Endodermal cell (in vitro differentiated cells): ENCODE measurements at places on chromosomes 16 and 17. TPM values are rescaled to one million over a fixed set of nuclear protein-coding genes. Genes with fewer than 3 reads are reported as not detected.
A peak's percentile ranks its signal among the peaks of the same experiment; 100 is the strongest.

MILR1 gene
- total RNA-seq = not detected in 2 replicates

PRSS33 gene
- 0.35 TPM in 1 of 2 replicates, not detected in the other for total RNA-seq

XYLT1 gene
- 19.9 to 33.8 TPM (median 28.5 TPM) in 3 replicates for total RNA-seq

GINS2 gene
- 16.8 to 42.3 TPM (median 39.5 TPM) in 3 replicates for total RNA-seq

PYDC1 gene
- 0.84 TPM in 1 of 3 replicates, not detected in the others for total RNA-seq

ADAP2 gene
- total RNA-seq = 1.8 to 2.5 TPM (median 1.9 TPM) in 3 replicates

SYT17 gene
- total RNA-seq = 11.3 to 19.4 TPM (median 11.5 TPM) in 3 replicates

SNAI3 gene
- total RNA-seq = 2.1 and 2.5 TPM in 2 replicates

HYDIN gene
- total RNA-seq = 6.5 to 7.7 TPM (median 7.6 TPM) in 3 replicates

DNA sequence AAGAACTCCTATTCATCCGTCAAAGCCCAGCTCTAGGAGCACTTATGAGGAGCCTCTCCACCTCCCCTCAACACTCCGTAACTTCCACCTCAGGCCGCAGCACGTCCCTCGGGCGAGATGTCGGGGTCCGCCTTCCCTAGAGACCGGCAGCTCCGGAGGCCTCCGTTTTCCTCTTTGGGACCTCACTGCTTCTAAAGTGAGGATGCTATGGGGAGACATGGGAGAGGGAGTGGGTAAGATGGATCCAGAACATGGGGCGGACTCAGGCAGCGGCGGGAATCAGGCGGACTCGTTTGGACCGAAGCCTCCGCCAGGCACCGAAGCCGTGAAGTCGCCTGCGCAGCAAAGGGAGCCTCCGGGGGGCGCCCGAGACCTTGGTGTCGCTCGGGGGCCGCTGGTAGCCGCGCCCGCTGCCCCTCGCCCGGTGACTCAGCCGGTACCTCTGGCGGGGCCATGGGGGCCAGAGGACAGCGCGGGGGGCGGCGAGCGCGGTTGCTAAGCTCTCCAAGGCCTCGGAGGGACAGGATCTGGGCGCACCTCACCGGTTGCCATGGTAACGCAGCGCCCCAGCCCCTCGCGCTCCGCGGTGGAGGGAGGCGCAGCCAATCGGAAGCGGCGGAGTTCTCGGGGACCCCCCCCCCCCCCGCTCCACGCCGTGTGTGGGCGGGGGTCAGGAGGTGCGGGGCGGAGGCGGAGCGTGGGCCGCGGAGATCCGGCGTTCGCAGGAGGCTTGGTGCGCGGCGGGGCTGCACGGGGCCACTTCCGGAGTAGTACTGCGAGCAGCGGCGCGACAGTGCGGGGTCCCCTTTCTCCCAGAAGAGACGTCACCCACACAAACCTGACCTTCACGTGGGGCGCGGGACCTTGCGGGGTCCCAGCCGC lies 1.3 kb upstream of the HIC1 start:
- peak; percentile 95 for DNase-seq

DNA sequence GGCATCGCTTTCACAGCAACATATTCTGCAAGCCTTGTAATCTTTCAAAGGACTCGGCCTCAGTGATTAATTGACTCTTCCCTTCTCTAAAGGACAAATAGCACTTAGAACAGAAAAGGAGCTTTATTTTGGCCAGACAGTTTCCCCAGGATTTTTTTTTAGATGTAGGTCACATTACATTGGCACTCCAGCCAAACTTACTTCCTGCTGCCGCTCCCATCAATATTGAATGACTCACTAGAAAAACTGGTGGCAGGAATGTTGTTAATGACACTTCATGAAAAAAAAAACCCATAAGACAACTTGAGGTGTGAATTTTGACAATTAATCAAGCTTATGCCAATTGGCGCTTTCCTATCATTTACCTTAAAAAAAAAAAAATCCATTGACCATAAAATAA lies 432.6 kb downstream of the TOX3 start:
- no peak for DNase-seq

- DNase-seq = no peak
Measured at GRCh38 chr16:81500833-81501521, 56.4 kb downstream of the CMIP start.

- DNase-seq = no peak
Measured at GRCh38 chr16:81639348-81639747, 139.7 kb upstream of the PLCG2 start.

GRCh38 chr17:9291912-9292560 lies 270.7 kb downstream of the NTN1 start:
- peak; percentile 86 for DNase-seq

DNA sequence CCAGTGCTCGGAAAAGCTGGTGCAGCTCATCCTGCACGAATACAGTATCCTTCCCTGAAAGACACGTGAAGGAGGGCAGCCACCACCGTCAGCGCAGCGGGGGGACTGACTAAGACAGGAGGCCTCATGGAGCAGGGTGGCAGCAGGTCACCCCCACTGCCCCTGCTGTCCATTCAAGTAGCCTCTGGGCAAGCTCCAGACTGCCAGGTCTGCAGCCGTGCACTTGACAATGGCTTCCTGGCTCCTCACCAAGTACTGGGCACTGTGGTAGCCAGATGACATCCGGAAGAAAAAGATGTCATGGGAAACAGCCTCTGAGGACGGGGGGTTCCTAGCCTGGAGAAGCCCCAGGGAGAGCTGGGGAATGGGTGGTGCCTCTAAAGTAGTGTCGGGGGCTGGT lies 7.9 kb upstream of the MYO15A start:
- no peak for DNase-seq

GRCh38 chr17:35936063-35936462 lies 5.5 kb upstream of the RDM1 start:
- DNase-seq = no peak

DNA sequence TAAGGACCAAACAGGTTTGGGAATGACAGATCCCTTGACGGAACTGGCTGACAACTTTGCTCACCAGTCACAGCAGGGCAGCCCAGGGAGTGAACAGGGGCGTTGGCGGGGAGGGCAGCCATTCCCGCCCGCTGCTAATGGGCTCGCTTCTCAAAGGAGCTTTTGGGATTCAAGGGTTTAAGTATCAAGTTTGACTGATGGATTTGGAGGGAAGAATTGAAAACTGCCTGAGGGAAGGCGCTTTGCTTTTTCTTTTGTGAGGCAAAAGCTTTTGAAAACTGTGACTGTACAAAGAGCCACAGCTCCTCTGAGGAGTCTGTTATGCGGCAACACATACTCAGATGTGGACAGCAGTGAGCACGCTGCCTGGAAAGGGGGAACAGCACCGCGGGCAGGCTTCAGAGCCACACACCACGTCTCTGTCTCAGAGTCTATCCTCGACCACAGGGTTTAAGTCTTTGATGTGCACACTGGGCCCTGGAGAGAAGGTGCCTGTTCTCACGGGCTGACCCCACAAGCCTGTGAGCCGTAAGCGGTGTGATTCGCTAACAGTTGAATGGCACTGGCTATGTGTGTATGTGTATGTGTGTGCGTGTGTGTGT lies 79.9 kb upstream of the HSBP1 start:
- no peak for DNase-seq

DNA sequence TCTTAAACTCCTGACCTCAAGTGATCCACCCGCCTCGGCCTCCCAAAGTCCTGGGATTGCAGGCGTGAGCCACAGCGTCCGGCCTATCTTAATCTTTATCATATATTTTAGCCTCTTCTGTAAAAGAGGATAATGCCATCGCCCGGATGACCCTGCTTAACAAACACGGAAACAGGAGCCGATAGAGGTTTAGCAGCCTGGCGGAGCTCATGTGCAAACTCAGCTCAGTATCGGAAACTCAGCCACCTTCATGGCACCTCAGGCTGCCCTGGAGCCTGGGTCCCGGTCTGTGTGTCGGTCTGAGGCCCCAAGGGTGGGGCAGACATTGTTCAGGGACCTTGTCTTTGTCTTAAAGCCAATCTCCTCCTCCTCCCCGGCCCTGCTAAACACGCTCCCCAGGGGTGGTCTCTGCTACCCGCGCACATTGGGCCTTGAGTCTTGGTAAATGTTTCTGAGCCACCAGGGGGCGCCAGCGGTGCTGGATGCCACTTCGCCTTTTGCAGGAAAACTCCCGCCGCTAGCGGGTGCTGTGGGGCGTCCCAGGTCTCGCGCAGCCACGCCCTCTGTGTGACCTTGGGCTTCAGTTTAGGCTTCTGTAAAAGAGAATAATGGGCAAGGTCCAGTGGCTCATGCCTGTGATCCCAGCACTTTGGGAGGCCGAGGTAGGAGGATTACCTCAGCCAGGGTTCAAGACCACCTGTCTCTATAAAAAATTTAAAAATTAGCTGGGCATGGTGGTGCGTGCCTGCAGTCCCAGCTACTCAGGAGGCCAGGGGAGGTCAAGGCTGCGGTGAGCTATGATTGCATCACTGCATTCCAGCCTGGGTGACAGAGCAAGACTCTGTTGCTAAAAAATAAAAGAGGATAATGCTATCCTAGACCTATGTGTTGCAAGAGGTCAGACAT lies 2.7 kb downstream of the CETP start:
- DNase-seq = peak; percentile 99

DNA sequence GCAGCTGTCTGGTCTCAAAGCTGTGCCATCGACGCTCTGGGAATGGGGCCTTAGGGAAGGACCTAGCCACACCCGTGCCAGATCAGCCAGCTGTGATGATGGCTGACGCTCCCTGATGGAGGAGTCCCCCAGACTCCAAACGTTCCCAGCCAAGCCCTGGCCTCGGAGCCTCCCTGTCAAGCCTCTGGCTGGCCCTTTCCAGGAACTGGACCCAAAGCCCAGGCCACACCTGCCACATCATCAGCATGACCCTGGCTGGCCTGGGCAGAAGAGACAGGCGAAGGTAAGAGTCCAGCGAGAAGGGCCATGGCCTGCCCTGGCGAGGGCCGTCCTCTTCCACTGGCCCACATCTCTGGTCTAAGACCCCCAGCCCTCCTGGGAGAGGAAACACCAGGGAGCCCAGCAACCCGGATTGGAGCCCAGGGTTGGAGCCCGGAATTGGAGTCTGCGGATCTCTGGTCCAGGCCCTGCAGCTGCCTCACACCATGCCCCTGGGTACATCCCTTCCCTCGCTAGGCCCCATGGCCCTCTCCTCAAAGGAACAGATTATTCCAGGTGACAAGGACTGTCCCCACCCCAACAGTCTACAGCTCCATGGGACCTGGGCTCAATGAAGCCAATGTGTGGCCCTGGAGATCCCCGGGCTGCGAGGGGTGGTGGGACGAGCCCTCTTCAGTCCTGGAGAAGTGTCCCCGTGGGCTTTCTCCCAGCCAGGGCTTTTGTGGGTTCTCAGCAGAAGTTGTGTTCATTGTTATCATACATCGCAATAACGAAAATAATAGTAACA lies 105.1 kb upstream of the TNRC6C start:
- peak; percentile 40 for DNase-seq

- peak; percentile 28 for DNase-seq
Measured at GRCh38 chr16:66228792-66229191, 137.7 kb upstream of the CDH5 start.

GRCh38 chr16:1870365-1871082 lies 1.4 kb downstream of the MEIOB start:
- no peak for DNase-seq

GRCh38 chr17:62611292-62611691 lies 16.2 kb upstream of the MRC2 start:
- no peak for DNase-seq

GRCh38 chr16:2710711-2711231 lies 9.3 kb downstream of the PRSS27 start:
- DNase-seq = no peak

GRCh38 chr17:2266865-2267228 lies 36.7 kb downstream of the SMG6 start:
- no peak for DNase-seq

DNA sequence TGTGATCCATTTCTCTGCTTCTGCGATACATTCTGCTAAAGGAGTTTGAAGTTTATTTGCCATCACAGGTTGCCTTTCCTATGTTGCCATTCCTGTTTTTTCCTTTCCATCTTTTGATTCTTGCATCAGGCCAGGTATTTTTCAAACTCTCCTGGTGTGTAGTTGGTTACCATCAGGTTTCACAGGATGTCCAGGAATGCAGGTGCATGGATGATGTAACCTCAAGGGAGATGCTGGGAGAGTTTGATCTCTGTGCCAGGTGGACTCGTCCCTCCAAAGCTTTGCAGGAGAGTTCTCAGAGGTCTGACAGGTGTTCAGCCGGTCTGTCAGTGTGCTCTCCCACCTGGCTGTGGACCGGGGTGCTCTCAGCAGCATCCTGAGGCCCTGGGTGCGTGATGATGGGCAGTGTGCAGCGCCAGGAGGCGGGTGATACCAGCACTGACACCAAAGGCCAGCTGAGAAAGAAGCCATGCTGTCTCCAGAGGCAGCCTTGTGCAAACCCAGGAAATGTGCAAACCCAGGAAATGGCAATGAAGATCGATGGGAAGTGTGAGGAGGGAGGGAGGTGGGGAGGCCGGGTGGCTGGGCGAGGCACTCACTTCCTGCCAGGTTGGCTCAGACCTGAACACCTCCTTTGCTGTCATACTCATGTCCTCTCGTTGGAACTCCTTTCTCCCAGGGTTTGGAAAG lies 1.7 kb downstream of the ATP2C2 start:
- no peak for DNase-seq

- DNase-seq = peak; percentile 89
Measured at GRCh38 chr17:39261286-39261685, 35.5 kb upstream of the STAC2 start.

DNA sequence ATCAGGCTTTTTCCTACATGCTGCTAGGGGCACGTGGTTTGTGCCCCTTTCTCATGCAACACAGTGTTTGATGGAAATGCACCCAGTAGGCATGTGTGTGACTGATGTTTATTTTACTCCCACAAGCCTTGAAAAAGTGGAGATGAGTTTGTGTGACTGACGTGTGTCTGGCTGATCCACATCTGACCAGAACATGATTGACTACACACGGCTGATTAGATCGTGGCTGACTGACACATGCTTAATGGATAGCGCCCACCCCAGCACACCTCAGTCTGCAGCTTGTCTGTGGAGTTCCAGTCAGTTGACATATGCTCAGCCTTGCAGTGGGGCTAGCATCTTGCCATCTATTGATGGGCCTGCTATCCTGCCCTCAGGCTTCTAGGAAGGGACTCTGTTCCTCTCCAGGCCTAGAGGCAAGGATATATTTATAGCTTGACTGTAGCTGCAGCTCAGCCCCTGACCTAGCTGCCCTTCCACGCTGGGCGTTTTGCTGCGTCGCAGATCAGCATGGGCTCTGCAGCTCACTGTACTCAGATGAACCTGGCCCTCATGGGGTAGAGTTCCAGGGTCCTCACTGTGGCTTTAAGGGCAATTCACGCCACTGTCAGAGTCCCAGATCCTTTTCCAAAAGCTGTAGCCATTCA lies 112.3 kb downstream of the HS3ST2 start:
- no peak for DNase-seq

DNA sequence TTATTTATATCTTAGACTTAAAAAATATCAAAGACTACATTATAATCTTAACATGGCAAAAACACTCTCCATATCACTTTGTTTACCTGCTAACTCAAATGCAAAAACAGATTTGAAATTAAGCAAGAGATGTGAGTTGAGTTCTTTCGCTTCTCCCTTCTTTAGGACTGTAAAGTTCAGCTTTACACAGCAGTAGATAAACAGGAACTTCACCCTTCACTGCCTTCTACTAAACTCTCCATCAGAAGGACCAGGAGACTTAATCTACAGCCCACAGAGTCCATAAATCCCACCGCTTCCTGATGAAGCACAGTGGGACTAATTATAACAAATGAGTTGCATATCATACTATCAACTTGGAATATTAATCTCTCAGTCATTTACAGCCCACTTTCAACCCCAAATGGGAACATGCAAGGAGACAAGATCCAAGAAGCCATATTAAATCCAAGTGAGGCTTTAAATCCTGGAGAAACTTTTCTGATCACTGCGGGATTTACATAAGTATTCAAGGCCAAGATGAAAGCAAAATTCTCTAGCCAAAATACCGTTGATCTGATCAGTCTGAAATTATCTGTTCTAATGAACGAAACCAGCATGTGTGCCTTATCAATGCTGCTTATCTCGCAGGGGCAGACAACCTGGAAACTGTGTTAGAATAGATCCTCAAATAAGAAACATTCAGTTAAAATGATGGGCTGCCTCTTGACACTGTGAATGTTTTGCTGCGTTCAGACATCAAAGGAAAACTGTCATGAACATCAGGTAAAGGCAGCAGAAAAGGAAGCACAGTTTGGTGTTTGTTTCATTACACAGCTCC lies 1.6 kb downstream of the AMFR start:
- DNase-seq = no peak
